CD4-positive, alpha-beta memory T cell (primary cell): ENCODE measurements at places on chromosomes 11 and 22.

GRCh38 chr11:130037881-130038585 is 31.7 kb upstream of the APLP2 start:
- DNase-seq = no peak

DNA sequence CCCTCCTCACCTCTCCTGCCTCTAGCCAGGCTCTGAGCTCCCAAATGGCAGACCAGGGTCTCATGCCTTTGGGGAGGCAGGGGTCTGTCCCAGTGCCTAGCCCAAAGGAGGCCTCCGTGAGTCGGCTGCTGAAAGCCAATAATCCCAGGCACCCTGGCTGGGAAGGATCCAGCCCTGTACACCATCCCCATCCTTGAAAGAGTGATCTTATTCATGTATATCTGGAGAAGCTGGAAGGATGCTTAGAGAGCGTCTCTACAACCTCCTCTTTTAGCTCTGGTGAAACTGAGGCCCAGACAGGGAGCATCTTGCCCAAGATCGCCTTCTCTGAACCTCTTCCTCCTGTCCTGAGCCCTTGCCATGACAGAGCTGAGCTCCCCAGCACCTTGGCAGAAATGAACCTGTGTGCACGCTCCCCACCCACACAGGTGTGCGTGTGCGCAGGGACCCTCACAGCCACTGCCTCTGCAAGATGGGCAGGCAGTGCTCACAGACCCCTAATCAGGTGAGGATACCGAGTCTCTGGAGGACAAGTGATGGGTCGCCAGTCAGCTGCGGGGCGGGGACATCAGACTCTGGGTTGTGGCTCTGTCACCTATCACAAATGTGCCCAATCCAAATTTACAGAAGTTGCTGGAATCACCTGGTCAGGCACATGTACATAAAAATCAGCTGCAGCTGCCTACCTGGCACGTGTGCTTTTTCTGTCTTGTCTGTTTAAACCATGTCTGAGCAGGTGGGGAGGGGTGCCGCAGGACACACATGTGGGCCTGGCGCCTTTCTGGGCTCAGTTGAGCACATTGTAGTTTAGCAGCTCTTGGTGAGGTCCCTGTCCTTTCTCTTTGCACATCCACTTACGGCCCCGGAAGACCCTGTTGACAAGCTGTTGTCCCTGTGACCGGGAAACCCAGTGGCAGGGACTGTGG is 49.3 kb upstream of the WNT7B start:
- DNase-seq = no peak

- no peak for DNase-seq
These were observed 124.3 kb upstream of the FGF3 start for GRCh38 chr11:69943506-69943905.

GRCh38 chr11:66339686-66340483 is 3.7 kb upstream of the RIN1 start:
- DNase-seq = no peak
